ENCODE measurements at places on chromosomes 2 and 18.

GRCh38 chr18:59554796-59555335, 142.4 kb downstream of the CCBE1 start:
- DNase-seq = no peak

DNA sequence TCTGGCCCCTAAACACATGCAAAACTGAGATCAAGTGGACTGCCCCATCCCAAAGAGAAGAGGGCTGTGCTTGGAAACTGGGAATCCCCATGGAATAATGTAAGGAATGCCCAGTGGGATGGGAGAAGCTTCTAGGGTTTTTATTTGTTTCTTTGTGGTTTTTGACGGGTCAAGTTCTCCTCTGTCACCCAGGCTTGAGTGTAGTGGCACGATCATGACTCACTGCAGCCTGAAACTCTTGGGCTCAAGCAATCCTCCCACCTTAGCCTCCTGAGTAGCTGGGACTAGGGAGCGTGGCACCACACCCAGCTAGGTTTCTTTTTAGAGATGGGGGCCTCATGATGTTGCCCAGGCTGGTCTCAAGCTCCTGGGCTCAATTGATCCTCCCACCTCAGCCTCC, 101.7 kb upstream of the ZSWIM2 start:
- DNase-seq = no peak

DNA sequence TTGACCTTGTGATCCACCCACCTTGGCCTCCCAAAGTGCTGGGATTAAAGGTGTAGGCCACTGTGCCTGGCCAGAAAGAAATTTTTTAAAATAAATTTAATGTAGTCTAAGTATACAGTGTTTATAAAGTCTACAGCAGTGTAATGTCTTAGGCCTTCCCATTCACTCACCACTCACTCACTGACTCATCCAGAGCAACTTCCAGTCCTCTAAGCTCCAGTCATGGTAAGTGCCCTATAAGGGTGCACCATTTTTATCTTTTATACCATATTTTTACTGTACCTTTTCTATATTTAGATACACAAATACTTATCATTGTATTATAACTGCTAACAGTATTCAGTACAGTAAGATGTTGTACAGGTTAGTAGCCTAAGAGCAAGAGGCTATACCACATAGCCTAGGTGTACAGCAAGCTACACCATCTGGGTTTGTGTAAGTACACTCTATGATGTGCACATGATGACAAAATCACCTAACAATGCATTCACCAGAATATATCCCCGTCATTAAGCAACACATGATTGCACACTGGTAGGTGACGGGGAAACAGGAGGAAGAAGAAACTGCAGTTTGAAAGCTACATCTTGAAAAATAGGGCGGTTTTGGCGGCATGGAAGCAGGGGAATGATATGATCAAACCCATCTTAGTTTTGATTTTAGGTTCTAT, 105.1 kb upstream of the ITGB6 start:
- DNase-seq = no peak

DNA sequence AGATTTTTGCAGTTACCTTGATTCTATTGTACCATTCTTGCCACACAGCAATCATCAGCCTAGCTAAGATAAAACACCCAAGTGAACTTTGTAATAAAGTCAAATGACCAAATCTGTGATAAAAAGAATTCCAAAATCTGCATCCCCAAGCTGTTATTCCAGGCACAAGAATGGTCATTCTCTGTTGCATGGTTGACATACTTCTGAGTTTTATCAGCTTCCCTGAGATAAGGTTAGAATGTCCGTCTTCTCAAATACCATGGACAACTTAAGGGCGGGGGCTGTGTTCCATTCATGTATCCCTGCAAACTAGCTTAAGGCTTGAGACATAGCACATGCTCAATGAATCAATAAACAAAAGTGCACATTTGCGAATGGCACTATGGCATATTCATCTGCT, 8.1 kb upstream of the BMP10 start:
- DNase-seq = no peak

GRCh38 chr2:10948188-10948564, 36.4 kb downstream of the KCNF1 start:
- DNase-seq = no peak

DNA sequence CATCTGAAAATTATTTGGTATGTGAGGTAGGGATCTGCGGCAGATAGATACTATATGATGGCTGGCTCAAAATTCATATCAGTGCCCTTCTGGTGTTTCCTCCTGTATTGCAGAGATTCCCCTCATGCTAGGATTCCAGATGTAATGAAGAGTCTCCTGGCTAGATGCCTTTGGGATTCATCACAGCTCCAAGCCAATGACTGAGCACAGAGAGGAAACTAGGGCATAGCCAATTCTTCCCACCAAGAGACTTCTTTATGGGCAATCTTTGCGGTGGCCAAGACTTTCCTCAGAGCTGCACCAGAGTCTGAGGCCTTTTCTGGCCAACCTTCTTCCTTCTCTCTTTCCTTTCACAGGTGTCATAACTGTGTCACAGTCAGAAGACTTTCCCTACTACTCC, 25.5 kb upstream of the CIB4 start:
- no peak for DNase-seq

DNA sequence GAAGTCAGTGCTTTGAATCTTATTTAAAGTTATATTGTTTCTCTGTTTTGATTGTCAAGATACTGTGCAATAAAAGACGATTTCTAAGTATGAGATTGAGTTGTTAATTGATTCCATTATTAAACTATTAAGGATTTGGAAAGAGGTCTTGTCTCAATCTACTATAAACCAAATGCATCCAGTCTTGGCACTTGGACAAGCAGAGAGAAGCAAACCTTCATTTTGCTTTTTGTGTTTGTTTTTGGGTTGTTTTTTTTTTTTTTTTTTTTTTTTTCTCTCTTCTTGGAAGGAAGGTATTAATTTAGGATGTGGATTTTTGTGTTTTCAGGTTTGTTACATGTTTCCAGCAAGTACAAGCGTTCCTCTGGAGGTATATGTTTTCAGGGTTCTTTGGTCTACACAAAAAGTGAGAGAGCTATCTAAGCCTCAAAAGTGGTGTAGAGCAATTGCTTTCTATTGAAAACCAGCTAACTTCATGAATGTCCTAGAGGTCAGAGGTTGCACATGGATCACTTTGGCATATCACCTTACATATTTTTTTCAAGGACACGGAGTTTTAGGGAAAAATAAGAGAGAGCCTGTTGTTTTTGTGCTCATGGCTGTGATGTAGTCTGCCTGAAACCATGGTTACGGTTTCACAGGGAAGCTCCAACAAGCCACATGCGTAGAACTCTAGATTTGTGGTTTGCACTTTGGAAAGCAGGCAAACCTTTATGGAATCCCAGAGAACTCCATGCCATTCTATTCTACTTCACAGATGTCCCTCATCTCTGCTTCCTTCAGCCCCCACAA, 1.8 kb downstream of the PRKCE start:
- DNase-seq = no peak

DNA sequence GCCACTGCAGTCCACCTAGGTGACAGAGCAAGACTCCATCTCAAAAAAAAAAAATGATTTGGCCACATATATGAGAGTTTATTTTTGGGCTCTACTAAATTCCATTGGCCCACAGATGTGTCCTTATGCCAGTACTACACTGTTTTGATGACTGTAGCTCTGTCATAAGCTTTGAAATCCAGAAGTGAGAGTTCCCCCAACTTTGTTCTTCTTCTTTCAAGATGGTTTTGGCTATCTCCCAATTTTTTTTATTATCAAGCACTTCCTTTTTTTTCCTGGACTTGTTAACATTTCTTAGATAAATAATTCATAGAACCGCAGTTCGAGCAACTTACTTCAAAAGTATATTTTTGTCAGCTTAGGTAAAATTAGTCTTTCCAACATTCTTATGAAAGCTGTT, 96.9 kb downstream of the TSHZ1 start:
- DNase-seq = no peak

GRCh38 chr18:79528846-79529245, 133.1 kb downstream of the NFATC1 start:
- DNase-seq = peak; percentile 51

- DNase-seq = no peak
Observed at GRCh38 chr2:233130481-233131020, 70.4 kb downstream of the INPP5D start.

DNA sequence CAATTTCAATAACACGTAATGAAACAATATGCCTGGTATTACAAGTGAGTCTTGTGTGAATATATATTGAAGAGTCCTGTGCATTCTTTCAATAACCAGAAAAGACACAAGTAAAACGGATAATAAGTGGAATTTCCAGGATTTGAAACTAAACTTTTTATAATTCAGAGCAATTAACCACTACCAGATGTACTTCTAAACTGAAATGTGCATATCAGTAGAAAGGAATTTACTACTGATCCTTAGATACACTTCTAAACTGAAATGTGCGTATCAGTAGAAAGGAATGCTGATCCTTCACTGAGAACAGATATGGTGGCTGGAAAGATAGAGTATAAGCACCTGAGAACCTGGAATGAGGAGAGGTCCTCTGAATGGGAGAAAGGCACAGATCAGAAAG, 470.9 kb upstream of the SPHKAP start:
- no peak for DNase-seq

- no peak for DNase-seq
Observed at GRCh38 chr2:190410166-190410565, 2.0 kb downstream of the MFSD6 start.

DNA sequence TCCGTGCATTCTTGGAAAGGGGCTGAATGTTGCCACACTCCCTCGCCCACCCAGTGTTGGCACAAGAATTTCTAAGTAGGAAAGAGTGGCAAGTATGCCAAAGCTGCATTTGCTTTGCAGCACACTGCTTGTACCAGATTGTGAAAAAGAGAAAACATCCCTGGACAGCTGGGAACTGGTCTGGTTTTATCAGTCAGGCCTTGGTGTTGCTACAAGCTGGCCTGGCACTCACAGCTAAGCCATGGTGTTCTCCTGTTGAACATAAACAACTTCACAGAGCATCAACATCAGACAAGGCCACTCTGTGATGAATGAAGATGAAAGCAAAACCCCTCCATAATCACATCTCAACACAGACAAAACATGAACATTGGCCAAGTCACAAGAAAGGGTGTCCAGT, 4.2 kb upstream of the TRABD2A start:
- no peak for DNase-seq

GRCh38 chr2:196244966-196245365, 73.6 kb upstream of the STK17B start:
- DNase-seq = no peak

GRCh38 chr2:227627769-227628168, 10.5 kb downstream of the SCYGR4 start:
- no peak for DNase-seq

DNA sequence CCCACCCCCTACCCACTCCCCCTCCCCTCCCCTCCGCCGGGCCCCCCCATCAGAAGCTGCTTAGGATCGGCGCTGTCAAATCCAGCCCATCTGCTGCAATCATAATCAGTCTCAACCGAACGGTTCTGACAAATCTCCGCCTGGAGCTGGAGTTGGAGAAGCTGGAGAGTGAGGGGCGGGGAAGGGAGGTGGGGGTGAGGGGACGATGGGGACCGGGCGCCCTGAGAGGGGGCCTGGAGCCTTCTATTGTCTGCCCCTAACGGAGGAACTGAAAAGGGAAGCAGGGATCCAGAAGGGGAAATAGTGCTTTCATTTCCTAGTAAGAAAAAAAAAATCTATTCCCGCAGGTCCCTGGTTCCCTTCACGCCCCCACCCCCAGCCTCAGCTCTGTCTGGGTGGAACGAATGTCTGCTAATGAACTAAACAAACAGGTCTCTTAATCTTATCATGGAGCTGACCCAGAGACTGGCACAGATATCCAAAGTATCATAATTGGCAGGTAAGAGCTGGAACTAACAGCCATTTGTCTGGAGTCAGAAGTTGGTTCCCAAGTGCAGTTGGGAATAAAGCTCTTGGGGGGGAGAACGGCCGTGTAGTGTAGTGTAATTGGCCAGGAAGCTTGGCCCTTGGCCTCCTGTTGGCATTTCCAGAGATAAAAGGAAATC, 301.2 kb downstream of the NCKAP5 start:
- no peak for DNase-seq

- no peak for DNase-seq
Observed at GRCh38 chr2:143603035-143603655, 473.9 kb downstream of the ARHGAP15 start.

All from activated naive CD8-positive, alpha-beta T cell treated with anti-CD3 and anti-CD28 coated beads, Interleukin-2, amount 50 U/mL, for 16 hours (primary cell).